ENCODE measurements at places on chromosomes 1 and 21. TPM values are rescaled to one million over a fixed set of nuclear protein-coding genes. Genes with fewer than 3 reads are reported as not detected.

DNA sequence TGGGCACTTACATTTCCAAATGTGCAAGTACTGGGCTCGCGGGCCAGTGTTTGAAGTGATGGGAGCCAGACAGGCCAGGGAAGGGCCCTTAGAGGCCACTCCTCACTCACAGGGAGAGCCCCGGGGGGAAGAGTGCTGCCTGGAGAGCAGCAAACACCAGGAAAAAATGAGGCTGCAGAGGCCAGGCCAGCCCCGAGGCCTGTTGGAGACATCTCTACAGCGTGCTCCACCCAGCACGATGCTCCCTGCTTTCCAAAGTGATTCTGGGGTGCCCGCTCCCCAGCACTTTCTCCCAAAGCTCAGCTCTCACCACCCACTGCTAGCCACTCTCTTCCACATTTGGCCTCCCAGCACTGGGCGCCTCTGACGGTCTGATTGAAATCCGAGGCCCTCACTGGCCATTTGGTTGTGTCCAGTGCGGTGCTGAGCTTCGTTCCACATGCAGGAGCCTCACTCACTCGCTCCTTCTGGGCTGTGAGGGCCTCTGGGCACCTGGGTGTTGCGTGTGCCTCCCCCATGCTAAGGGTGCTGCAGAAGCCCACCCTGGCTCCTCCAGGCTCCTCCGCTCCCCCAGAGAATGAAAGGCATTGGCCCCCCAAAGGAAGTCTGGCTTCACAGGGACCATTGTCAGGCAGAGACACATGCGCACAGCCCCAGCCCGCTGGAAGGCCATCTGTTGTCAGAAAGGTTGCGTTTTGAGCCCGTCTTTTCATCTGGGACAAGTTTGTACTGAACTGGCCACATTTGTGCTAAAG, 385.4 kb upstream of the VAMP3 start:
- no peaks in the 10 kb centered on the region for H3K27me3 ChIP-seq
- H3K36me3 ChIP-seq: no peaks in the 10 kb centered on the region
- no peak overlapping the region for H3K4me3 ChIP-seq

DNA sequence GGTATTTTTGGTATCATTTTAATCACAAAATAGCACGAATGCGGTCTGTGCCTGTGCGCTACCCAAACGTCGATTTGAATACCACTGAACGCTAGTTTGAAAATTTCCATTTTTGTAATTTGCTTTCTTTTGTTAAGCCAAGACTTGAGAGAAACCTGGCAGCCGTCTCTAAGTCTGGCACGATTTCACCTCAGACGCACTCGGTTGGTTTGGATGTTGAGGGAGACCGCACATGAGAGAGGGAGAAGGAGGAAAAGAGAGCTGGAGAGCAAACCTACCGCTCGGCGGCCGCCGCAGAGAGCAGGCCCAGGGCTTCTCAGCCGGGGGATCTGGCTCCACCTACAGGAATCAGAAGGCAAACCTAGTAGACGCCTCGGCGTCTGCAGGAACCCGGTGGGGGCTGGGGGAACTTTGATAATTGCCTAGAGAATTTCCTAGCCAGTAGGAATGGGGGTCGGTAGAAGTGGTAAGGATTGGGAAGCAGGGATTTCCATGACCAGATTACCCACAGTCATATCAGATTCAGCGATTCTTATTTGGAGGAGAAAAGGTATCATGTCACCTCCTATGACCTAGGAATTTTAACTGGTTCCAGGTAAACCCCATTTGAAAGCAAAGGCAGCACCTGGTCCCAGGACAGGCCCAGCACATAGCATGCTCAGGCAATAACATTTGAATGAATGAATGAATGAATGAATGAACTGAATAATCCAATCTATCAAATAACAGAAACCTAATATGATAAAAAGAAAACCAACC, 83.2 kb downstream of the TM2D1 start:
- H3K36me3 ChIP-seq: no peaks in the 10 kb centered on the region
- H3K27ac ChIP-seq: no peak overlapping the region
- no peaks in the 10 kb centered on the region for H3K27me3 ChIP-seq
- no peak overlapping the region for H3K4me3 ChIP-seq
- DNase-seq: peak; percentile 62

- no peaks in the 10 kb centered on the region for H3K4me1 ChIP-seq
- DNase-seq: no peak
- no peak overlapping the region for H3K4me3 ChIP-seq
- no peaks in the 10 kb centered on the region for H3K36me3 ChIP-seq
- H3K27me3 ChIP-seq: no peaks in the 10 kb centered on the region
- no peak overlapping the region for H3K27ac ChIP-seq
Observed at GRCh38 chr21:18940791-18941190, 537.2 kb upstream of the TMPRSS15 start.

DNA sequence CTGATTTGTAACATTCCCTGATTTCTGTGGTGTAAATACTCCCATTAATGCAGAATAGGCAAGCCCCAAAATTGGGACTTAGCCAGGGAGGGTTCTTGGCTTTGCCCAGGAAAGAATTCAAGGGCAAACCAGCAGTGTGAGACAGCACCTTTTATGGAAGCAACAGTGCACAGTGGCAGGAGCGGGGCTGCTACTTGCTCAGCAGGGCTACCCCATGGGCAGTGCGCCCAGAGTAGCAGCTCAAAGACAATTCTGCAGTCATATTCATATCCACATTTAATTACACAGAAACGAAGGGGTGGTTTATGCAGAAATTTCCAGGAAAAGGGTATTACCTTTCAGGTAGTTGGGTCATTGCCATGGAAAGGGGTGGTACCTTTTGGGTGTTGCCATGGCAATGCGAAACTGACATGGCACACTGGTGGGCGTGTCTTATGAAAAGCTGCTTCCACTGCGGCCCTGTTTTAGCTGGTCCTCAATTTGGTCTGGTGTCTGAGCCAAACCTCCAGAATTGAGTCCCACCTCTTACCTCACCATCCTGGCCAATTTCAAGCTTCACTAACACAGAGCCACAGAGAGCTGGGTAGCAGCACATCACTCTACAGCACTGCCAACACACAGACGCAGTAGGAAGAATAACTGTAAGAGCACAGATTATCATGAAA, 35.9 kb downstream of the FHAD1 start:
- no peak overlapping the region for H3K27ac ChIP-seq
- no peak for DNase-seq
- H3K4me3 ChIP-seq: no peak overlapping the region
- no peaks in the 10 kb centered on the region for H3K27me3 ChIP-seq
- H3K4me1 ChIP-seq: peaks cover 33% of the 10 kb centered on the region

- H3K27me3 ChIP-seq: no peaks in the 10 kb centered on the region
- H3K27ac ChIP-seq: no peak overlapping the region
- DNase-seq: no peak
- H3K4me1 ChIP-seq: no peaks in the 10 kb centered on the region
Observed at GRCh38 chr1:198629610-198630009, 9.2 kb upstream of the PTPRC start.

DNA sequence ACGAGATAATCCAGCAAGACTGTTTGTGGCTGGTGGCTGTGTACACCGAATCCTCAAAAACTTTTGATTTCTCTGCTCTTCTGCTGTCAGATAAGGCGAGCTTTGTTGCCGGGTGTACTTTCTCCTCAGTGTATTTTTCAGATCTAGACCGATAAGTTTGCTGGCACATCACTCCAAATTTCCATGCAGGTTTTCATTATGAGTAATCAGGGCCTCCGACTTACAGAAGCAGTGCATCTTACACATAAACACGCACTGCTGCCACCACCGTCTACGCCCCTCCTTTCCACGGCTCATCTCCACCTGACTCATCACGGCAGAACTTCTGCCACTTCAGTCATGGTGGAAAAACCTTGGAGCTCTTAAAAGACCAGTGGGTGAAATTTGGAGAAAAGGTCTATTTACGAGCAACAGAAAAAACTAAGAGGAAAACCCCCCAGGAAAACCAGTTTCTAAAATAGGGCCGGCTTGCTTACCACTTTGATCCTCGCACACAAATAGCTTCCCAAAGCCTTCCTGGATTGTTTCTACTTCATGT, 7.7 kb downstream of the ZBTB21 start:
- H3K4me3 ChIP-seq: no peak overlapping the region
- peak overlapping the region; percentile 37 for H3K27ac ChIP-seq

DNA sequence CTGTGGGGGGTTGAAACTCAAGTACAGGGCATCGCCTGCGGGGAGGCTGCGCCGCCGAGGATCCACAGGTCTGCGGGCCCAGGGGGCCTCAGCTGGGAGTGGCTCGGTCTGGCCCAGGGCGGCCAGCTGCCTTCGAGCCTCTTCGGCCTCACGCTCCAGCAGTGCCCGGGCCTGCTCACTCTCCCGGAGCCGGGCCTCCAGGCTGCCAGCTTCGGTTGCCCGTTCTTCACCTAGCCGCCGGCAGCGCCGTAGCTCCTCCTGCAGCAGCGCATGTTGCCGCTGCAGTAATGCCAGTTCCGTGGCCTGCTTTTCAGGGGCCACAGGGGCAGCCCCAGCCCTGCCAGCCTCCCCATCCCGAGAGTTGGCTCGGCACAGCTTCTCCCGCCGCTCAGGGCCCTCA, 9.4 kb downstream of the RXFP4 start:
- peaks cover 93% of the 10 kb centered on the region for H3K36me3 ChIP-seq
- no peak overlapping the region for H3K27ac ChIP-seq
- H3K27me3 ChIP-seq: no peaks in the 10 kb centered on the region
- no peak for DNase-seq
- H3K4me1 ChIP-seq: no peaks in the 10 kb centered on the region

DNA sequence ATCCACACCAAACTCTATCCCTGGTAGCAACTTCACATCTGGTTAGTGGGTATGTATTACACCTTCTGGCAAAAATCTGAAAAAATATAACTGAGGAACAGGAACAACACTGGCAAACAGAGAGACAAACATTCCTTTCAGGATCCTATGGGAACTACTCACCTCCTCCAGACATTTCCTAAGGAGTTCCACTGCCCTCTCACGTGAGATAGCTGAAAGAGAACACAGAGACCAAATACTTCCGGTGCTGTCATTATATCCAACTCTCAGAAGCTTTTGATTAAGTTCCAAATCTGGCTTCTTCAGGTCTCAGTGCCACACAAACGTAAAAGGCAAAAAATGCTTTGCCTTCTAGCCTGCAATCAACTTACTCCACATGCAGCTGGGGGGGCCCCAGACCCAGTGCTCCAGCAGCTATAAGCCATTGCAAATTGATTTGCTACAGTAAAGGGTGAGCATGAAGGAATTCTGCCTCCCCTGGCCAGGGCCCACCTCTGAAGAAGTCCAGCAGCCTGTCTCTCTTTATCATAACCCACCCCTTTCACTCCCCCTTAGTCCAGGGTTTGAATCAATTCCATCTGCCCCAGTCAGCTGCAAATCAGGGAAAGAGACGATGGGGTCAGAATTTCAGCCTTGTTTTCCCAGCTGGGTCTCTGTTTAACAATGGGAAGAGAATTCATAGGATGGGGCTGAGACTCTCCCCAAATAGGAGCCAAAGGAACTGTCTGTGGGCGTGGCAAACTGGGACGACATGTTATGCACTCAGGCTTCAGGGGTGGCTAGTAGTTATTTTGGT, 32.2 kb downstream of the TFAP2E start:
- no peak overlapping the region for H3K4me3 ChIP-seq
- H3K27me3 ChIP-seq: no peaks in the 10 kb centered on the region
- H3K4me1 ChIP-seq: peaks cover 36% of the 10 kb centered on the region
- H3K27ac ChIP-seq: peak overlapping the region; percentile 20
- no peak for DNase-seq

GRCh38 chr1:76337542-76338219, 263.1 kb downstream of the ST6GALNAC3 start:
- H3K4me1 ChIP-seq: no peaks in the 10 kb centered on the region
- H3K4me3 ChIP-seq: no peak overlapping the region
- no peak for DNase-seq
- no peaks in the 10 kb centered on the region for H3K27me3 ChIP-seq
- no peaks in the 10 kb centered on the region for H3K36me3 ChIP-seq

DNA sequence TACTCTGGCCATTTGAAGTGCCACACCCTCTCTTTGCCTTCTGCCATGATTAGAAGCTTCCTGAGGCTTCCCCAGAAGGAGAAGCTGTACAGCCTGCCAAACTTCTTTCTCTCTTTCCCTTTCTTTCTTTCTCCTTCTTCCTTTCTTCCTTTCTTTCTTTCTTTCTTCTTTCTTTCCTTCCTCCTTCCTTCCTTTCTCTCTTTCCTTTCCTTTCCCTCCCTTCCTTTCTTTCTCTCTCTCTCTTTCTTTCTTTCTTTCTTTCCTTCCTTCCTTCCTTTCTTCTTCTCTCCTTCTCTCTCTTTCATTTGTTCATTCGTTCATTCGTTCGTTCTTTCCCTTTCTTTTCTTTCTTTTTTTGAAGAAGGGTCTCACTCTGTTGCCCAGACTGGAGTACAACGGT, 931.0 kb downstream of the TTLL7 start:
- no peak overlapping the region for H3K4me3 ChIP-seq
- H3K4me1 ChIP-seq: no peaks in the 10 kb centered on the region
- H3K27me3 ChIP-seq: no peaks in the 10 kb centered on the region
- H3K36me3 ChIP-seq: no peaks in the 10 kb centered on the region
- H3K27ac ChIP-seq: no peak overlapping the region

DNA sequence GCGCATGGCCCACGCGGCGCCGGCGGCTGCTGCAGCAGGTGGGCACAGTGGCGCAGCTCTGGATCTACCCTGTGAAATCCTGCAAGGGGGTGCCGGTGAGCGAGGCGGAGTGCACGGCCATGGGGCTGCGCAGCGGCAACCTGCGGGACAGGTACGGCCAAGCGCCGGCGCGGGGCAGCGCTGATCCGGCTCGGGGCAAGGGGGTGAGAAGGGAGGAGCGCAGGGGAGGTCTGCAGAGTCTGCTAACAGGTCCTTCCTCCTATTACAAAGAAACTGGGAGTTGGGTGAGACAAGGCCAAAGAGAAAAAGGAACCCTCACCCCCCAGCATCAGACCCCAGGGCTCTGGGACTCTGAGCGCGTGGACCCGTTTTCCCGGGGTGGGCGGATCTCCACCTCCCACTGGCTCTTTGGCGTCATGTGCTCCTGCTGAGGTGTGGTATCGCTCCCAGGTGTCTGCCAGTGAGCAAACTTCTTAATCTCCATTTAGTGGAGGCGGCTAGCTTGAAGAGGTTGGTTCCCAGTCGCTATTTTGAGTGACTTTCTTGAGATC, 431 bp downstream of the MTARC1 start:
- no peak overlapping the region for H3K4me3 ChIP-seq
- no peaks in the 10 kb centered on the region for H3K27me3 ChIP-seq
- peaks cover 13% of the 10 kb centered on the region for H3K36me3 ChIP-seq
- H3K27ac ChIP-seq: no peak overlapping the region
- no peaks in the 10 kb centered on the region for H3K4me1 ChIP-seq
- DNase-seq: no peak

DNA sequence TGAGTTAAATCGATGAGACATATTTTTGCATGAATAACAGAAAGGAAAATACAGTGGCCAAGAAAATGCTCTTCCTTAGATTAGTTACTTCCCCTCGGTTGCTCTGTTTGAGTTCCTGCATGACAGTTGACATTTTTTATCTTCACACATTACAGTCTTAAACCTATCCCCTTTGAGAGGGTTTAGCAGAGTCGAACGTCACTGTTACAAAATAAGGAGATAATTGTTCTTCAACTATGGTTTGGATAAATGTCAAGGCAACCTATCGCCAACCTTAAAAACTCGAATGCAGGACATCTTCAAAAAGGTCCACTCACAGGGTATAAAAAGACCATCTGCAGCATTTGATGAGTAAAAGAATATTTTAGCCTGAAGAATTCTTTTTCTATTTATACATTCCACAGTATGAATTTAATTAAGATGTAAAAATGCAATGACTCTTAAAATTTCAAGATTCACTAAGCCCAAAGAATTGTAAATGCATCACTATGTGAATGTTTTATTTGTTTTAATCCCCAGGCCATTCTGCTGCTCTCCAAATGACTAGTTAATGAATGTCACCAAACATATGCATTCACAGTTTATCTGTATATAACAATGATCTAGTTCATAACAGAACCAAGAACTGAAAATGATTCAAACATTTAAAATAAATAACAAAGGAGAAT, 68.9 kb upstream of the COL11A1 start:
- H3K36me3 ChIP-seq: no peaks in the 10 kb centered on the region
- no peaks in the 10 kb centered on the region for H3K27me3 ChIP-seq
- DNase-seq: peak; percentile 38
- H3K27ac ChIP-seq: peak overlapping the region; percentile 35

The OR2L8 gene
- total RNA-seq: not detected

The SLAMF7 gene
- total RNA-seq: not detected

The CR1 gene
- total RNA-seq: not detected
